ENCODE measurements at places on chromosomes 3 and 15.

DNA sequence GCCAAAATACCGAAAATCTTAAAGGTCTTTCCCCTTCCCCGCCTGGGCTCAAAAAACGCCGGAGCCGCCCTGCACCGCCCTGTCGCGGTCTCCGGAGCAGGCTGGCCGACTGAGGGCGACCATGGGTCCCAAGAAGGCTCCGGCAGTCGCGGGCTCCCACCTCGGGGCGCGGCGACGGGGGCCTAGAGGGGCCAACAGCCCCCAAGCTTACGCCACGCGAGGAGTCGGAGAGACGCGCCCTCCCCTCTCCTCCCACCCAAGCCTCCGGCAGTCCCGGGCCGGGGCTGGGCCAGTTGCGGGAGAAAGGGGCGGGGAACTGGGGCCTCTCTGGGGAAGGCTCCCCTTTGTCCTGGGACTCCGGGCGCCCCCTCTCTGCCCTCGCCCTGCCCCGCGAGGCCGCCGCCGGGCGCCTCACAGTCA is 69.2 kb downstream of the GOLGA8B start:
- DNase-seq = no peak

- DNase-seq = no peak
Observed at GRCh38 chr15:74006774-74007639, 12.5 kb downstream of the PML start.

DNA sequence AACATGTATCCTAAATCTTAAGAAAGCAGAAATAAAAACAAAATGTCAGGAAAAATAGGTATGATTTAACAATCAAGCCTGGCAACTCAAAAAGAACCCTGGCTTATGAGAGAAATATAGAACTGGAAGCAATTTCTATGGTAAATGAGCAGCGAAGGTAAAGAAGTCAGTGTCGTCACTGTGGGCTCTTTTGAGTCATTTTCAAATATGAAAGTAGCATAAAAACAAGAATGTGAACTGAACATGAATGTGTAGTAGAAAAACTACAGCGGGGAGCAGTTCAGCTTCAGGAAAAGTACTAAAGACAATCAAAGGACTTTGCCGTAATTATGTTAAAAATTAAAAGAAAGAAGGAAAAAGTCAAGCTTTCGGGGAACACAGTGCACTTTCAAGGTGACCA is 17.5 kb downstream of the LSG1 start:
- DNase-seq = no peak

DNA sequence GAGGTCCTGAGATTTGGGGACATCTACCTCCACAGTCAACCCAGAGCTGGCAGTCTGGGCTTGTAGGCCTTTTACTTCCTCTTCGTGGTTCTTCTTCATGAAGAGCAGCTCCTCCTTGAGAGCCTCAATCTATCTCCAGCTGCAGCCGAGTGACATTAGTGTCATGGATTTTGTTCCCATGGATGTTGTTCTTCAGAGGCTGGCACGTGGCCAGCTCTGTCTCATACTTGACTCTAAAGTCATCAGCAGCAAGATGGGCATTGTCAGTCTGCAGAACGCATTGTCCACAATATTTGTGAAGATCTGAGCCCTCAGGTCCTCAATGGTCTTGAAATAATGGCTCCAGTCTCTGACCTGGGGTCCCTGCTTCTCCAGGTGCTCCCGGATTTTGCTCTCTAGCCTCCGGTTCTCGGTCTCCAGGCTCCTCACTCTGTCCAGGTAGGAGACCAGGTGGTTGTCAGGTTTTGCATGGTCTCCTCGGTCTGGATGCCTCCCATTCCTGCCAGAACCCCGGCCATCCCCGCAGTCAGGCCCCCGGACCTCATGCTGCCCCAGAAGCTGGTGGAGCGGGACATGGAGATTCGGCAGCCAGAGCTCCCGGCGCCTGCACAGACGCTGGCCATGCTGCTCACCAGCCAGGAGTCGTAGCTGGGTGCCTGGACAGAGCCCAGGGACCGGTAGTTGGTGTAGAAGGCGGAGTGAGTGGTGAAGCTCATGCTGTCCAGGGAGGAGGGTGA is 3.4 kb upstream of the CCNL1 start:
- DNase-seq = no peak

DNA sequence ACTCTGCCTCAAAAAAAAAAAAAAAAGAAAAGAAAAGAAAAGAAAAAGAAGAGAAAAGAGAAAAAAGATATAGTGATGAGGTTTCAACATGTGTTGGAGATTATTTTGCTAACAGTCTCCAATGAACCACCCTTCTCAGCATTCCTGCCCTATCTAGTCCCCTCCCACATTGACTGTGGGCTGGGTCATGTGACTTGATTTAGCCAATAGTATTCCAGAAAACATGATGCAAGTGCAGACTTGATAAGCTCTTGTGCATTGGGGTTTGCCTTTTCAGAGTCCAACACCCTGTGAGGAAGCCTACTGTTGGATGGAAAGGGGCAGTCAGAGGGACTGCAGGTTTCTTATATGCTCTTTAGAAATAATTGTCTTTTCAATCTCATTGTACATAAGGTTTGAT is 37.8 kb upstream of the MED12L start:
- no peak for DNase-seq

DNA sequence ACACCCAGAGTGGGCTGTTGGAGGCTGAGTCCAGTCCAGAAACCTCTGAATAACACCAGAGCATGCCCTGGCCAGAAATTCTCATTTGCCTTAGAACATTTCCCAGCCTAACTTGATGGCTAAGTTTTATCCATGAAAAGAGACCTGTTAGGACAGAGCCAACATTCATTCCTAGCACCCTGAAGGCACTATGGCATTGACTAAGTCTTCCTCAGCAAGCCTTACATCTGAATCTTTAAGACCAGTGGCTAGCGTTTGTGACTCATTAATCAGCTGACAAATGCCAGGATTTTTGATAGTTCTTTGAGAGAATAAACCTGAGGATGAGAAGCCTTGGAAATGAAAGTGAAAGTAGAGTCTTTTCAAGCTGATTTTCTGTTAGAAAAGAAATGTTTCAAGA is 1087.1 kb upstream of the ALCAM start:
- DNase-seq = no peak

DNA sequence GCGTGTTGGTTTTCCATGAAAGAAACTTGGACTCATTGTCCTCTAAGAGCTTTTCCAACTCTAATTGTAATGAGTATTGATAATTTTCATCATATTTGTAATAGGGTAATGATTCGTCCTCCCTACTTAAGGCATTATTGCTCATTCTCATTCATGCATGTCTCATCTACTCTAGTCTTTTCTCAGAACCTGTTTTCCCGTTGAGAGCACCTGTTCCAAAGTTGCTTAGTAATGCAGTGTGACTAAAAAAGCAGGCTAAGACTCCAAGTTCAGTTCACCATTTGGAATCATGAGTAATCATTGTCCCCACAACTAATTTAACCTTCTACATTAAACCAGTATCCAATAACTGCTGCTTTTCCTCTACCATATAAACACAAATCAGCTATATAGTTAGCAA is 84.0 kb downstream of the FILIP1L start:
- DNase-seq = no peak

DNA sequence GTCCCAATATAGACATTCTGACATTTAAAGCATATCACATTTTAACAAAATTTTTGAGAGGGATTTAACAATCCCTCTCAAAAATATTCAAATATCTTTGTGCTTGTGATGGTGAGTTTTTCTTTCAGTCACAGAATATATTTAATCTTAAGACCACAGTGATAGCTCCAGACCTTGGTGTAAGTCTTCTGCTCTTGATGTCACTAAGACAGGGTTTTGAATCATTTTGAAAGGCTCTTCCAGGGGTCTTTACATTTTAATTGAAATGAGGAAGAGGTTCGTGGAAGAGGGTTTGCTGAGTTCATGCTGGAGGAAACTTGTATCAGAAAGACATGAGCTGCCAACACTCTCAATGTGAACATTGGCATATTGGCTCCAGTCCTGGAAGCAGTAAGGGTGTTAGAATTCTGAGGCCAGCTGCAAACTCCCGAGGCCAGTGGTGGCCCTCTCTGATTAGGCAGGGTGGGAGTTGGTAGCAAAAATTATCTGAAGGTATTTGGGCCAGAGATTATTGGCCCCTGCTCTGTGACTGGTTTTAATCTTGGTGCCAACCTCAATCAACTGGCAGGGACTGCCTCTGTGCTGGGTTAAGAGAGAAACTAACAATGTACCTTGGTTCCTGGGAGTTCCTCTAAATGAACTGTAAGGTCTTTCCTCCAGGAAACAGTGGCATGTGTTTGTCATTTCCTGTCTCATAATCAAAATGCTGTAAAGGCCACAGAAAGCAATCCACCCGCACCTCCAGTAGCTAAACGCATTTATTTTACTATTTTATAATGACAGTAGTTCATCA is 5.3 kb downstream of the POU1F1 start:
- DNase-seq = no peak

- DNase-seq = no peak
Observed at GRCh38 chr3:161263057-161263456, 41.9 kb downstream of the NMD3 start.

All from NCI-H526 treated with DMSO at 0.1 percent for 48 hours (cell line).